NCI-H774 (cell line): ENCODE measurements at places on chromosomes 3 and 15.

- no peak for DNase-seq
Measured at GRCh38 chr15:70559265-70560239, 203.8 kb downstream of the UACA start.

- DNase-seq, result no peak
Measured at GRCh38 chr3:131174752-131175151, 148.1 kb downstream of the NEK11 start.

DNA sequence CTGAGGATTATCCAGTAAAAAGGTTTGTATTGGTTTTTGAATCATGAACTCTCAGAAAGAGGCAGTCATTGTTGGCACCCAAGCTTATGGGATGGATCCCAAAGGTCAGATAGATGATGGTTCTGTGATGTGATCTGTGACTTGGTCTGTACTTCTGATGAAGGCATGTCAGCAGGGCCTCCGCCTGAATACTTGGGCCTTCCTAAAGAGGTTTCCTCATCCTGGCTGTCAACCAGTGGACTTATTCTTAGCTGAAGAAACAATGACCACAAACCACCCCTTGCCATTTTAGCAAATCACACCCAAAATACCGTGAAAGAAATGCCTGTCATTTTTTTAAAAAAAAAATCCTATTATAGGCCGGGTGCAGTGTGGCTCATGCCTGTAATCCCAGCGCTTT lies 48.2 kb upstream of the SLC9A9 start:
- no peak for DNase-seq

GRCh38 chr15:75030023-75030413 lies 6.6 kb downstream of the PPCDC start:
- no peak for DNase-seq

GRCh38 chr15:29140475-29141307 lies 128.9 kb downstream of the NSMCE3 start:
- no peak for DNase-seq

DNA sequence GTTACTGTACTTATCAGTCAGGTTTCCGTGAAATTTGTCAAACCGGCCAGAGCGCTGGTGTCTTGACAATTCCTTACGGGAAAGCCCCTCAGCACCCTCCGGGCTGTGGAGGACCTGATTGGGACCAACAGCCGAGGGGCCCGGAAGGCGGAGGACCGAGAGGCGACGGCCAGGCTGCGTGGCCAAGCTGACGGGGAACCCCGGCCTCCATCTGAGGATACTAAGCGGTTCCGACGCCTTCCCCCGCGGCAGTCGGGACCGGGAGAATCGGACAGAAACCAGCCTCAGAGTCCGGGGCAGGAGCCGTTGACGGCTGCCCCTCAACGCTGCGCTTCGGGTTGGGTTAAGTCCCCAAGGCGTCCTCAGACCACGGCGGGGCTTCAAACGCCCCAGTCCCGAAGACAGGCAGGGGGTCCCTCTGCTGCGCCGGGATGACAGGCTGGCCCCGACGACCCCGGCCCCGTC lies 499 bp downstream of the ALDH1A2 start:
- DNase-seq, result no peak

DNA sequence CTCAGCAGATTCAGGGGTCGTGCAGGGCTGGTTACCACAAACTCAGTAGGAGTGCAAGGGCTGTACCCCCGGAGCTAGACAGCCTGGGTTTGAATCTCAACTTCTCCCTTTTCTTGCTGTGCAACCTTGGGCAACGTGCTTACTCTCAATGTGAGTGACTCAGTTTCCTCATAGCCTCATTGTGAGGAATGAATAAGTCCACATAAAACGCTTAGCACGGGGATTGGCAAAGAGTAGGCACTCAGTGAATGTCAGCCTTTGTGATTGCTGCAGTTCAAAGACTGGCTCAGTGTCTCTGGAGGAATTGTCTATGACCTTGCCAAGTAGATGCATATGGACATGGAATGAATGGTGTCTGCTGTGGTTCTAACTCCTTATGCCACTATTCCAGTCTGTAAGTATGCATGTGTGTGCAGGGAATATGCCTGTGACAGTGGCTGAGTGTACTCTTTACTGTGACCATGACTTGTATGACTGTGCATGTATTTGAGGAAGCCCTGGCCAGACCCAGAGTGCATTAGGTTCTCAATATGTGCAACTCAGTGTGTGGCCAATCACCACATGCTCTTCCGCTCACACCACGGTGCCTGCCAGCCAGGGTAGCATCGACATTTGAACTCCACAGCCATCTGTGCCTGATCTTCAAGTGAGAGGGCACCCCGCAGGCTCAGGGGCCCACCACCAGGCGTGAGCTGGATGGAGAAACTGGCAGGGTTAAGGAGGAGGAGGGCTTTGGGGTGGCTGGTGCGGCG lies 900 bp upstream of the HYAL3 start:
- no peak for DNase-seq

- DNase-seq, result no peak
Measured at GRCh38 chr3:127145266-127145665, 47.7 kb upstream of the PRR23E start.

DNA sequence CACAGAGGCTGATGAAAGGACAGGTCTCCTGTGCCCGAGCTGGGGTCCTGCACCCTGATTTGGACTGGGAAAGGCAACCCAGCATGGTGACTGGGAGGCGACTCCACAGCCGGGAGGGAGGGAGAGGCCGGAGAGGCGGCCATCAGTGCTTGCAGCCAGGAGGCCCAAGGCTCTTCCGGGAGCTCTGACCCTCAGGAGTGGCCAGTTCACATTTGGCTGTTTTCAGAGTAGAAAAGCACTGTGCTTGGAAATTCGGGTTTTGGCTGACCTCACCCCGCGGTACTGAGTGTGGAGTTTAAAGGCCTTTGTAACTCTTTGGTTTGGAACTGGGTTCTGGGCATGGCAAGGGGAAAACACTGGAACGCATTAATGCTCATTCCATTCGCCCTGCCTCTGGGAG lies 31.9 kb downstream of the SMAD6 start:
- DNase-seq, result no peak

- no peak for DNase-seq
Measured at GRCh38 chr3:13348661-13349396, 71.3 kb downstream of the NUP210 start.

GRCh38 chr3:186826410-186826975 lies 16.0 kb upstream of the ADIPOQ start:
- no peak for DNase-seq

DNA sequence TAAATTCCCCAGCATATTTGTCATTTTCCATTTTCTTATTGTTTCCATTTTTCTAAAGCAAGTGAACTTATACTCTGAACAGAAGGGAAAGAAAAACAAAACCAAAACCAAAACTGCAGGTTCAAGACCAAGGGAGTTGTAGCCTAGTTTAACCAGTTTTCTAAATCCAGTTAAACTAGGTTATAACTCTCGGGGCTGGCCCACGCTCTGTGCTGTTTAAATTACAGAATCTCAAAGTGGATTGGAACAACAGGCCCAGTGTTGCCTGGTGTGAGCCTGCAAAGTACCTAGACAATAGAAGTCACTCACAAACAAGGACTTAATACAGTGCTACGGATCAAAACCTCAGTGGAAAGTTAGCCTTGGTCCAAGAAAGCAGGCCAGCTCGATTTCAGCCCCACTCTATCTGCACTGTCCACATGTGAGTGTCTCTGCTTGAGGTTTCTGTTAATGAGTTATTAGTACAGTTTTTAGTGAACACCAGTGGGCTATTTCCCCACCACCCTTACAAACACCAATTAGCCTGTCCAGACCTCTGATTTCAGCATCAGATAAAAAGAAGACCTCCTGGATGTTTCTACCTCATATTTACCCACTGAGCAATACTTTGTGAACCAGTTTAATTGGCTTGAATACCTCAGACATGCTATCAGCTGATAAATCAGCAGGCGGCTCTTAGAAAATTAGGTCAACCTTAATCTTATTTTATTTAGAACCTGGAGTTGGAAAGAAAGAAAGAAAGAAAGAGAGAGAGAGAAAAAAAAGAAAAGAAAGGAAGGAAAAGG lies 93.8 kb upstream of the PDZRN3 start:
- no peak for DNase-seq

DNA sequence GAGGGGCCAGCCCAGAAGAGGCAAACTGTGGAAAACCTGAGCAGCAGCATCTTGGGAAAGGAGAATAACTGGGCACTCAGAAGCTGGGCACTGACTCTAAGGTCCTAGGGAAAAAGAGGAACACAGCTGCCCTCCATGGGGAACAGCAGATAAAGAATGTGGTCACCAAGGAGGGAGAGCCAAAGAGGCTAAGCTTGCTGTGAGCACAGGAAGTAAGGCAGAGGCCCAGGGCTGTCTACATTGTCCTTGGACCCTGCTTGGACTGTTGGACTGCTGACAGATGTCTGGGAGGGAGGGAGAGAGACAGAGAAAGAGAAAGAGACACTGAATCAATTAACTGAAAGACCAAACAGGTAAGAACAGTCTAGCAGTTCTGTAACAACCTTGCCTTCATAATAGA lies 4.5 kb upstream of the MNS1 start:
- DNase-seq, result no peak

- no peak for DNase-seq
Measured at GRCh38 chr3:127812151-127812550, 10.2 kb downstream of the MGLL start.

- no peak for DNase-seq
Measured at GRCh38 chr3:141942006-141942405, 65.6 kb downstream of the ATP1B3 start.

DNA sequence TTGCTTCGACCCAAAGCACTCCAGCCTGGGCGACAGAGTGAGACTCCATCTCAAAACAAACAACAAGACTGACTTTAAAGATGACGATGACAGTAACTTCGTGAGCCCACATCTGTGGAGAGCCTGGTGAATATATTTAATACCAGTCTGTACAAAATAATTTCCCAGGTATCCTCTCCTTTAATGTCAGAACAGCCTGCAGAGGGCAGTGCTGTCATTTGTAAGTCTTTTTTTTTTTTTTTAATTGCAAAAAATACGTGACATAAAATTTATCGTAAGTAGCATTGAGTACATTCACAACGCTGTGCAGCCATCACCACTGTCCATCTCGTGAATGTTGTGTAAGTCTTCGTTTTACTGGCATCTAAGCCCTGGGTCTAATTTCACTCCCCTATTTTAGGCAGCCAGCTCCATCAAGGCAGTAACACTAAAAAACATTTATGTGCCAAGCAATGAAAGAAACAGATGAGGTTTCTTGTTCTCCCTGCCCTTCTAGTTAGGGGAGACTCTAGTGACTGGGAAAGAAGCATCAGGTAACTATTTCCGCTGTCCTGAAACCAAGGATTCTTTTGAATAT lies 1.4 kb downstream of the HTD2 start:
- DNase-seq, result no peak

DNA sequence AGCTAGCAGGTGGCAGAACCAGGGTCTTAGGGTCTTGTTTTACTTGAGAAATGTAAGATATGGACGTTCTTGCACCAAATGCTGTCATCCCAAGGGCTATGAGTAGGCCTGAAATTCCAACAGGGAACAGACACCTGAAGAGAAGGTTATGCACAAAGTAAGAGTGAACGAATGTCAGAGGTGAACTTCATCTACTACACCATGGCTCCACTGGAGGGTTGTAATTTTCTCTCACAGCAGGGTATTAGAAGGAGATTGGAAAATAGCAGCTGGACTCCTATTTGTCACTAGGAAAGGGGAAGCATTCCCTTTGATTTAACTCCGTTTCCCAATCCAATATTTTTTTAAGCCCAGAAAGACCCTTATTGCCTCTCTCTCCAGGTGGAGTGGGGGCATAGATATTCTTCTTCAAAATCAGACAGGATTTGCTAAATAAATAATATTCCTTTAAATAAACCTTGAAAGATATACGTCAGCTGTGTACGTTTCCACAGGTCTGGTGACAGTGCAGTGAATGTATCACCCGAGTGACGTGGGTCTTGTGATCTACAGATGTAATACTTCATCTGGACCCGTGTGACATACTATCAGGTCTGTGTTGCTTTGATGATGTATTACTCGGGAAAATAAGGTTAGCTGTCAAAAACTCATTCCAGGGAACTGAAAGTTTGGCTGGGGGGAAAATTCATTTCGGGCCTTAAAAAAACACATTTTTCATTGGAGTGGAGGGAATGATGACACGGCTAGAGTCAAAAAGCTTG lies 302.6 kb downstream of the CHL1 start:
- DNase-seq, result no peak

DNA sequence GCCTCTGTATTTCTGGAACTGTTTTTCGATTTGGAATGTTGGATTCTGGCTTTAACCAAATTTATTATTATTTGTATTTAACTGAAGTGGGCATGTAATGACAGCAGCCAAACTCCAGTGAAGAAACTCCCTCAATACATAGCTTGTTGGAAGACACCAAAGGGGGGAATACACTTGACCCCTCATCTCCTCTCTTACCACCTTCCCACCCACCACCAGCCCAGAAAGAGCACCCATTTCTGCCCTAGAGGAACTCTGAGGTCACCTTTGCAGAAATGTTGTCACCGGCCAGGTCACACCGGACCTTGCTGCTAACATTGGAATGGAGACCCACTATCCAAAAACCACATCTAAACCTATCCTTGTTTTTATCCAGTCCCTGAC lies 58.6 kb upstream of the CA12 start:
- DNase-seq, result no peak

DNA sequence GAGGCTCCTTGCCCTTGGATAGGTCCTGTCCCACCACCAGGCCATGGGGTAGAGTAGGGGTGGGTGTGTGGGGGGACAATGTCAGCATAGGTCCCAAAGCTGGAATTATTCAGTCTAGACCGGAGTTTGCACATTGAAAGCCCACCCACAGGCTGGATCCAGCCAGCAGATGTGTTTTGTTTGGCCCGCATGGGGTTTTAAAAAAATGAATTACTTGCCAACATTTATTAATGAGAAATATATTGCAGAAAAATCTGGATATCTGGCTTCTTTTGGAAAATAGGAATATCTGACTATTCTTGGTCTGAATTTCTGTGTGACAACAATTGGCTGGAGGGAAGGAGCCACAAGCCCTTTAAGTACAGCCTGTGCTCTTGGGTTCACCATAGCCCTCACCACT lies 17.3 kb upstream of the LRIG1 start:
- DNase-seq, result no peak

GRCh38 chr3:173745952-173746682 lies 348.6 kb downstream of the NLGN1 start:
- no peak for DNase-seq

- no peak for DNase-seq
Measured at GRCh38 chr3:130828948-130829947, 64.6 kb upstream of the ATP2C1 start.

GRCh38 chr3:114775395-114775794 lies 371.7 kb downstream of the ZBTB20 start:
- no peak for DNase-seq

GRCh38 chr3:104873331-104873730 lies 493.4 kb upstream of the ALCAM start:
- DNase-seq, result no peak

DNA sequence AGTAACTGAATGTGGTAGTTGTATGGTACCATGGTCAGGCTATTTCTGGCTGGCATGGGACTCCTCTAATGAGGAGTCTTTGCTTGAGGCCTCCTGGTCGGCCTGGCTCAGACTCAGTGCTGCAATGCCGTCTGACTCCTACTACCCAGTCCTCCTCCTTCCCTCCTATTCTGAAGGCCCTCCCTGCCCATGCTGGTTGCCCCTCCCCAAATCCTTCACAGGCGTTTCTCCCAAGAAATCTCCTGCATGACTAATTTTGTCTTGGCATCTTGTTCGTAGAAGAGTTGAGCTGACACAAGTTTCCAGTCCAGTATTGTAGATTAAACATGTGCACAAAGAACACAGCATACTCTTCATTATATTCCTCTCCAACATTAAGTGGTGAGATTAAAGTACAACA lies 115.5 kb downstream of the NFKBIZ start:
- DNase-seq, result no peak
